ENCODE measurements at places on chromosomes 5 and 9.

DNA sequence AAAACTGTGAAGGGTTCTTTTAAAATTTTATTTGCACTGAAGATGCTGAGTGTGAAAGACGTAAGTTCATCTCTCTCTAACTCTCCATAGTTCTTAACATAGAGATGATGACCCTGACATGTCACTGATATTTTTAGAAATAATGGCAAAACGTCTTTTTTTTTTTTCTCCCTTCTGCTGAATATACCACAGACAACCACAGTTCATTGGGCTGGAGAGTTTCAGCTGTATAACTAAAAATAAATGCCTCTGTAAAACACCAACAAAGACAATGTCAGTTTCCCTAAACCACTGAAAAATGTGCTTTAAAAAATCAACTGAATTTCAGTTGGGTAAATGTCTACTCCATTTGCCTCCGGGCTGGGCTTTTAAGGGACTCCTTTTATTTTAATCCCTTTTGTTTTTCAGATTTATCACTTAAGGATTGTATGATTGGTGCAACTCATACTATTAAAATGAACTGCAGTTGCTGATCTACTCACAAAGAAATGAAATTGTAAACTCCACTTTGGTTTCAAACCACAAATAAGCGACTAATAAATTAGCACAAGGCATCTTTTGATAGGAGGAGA is 830.9 kb upstream of the WWC1 start:
- no peak for DNase-seq

- DNase-seq, result no peak
Observed at GRCh38 chr9:2963307-2963706, 119.4 kb upstream of the PUM3 start.

GRCh38 chr5:34436761-34437501 is 219.2 kb upstream of the RAI14 start:
- DNase-seq, result no peak

- DNase-seq, result no peak
Observed at GRCh38 chr9:84285381-84285780, 55.2 kb downstream of the SLC28A3 start.

- no peak for DNase-seq
Observed at GRCh38 chr9:15549611-15550010, 3.2 kb upstream of the CCDC171 start.

GRCh38 chr5:42564689-42565356 is 141.6 kb downstream of the GHR start:
- no peak for DNase-seq

GRCh38 chr5:130762031-130762430 is 403.0 kb downstream of the HINT1 start:
- DNase-seq, result no peak

DNA sequence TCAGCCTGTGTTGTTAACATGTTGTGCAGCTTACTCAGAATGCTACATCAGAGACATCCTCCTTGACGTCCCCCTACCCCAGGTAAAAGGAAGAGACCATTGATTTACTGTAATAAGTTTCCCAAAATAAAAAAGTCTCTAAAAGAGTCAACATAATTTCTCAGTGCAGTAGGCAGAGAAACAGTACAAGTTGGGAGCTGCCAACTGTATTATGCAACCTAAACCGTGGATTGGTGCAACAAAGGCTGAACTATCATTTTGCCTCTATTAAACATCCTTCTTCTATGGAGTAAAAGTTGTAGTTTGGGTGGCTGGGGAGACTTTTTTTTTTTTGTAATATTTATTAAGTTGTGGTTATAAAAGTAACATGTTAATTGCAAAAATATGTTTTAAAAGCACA is 208.0 kb downstream of the NR3C1 start:
- DNase-seq, result no peak

GRCh38 chr9:81244631-81245030 is 444.7 kb downstream of the TLE1 start:
- DNase-seq, result no peak

DNA sequence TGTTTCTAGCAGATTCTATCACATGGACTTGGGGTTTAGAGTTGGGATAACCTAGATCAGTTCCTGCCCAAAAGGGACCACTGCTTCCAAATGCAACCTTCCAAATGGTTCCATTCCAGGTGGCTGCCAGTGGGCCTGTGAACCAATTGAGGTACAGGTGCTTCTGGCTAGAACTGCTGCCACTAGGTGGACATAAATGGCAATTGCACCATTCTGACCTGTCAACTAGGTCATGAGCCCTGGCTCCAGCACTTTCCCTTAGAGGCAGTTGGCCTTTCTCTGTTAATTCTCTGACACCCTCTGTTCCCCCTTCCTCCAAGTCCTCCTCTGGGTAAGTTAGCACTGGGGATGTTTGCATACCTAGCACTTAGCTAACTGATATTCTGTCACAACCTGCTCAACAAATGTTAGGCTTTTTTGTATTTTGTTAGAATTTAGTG is 16.6 kb upstream of the HEMGN start:
- no peak for DNase-seq

All from NCI-H2227 treated with DMSO at 0.1 percent for 48 hours (cell line).